SW 1271 (cell line): ENCODE measurements at places on chromosomes 5 and 9.

GRCh38 chr5:75374394-75374814 lies 37.4 kb downstream of the HMGCR start:
- no peak for DNase-seq

GRCh38 chr5:27523629-27524028 lies 485.2 kb upstream of the CDH9 start:
- no peak for DNase-seq

GRCh38 chr9:71368157-71368556 lies 246.7 kb upstream of the TRPM3 start:
- no peak for DNase-seq

GRCh38 chr5:171858303-171858702 lies 72.7 kb downstream of the SMIM23 start:
- no peak for DNase-seq

- DNase-seq, result no peak
These were observed 34.4 kb upstream of the TAF11L2 start for GRCh38 chr5:17463653-17464052.

- peak; percentile 72 for DNase-seq
These were observed 101.7 kb downstream of the GDNF start for GRCh38 chr5:37738057-37738691.

DNA sequence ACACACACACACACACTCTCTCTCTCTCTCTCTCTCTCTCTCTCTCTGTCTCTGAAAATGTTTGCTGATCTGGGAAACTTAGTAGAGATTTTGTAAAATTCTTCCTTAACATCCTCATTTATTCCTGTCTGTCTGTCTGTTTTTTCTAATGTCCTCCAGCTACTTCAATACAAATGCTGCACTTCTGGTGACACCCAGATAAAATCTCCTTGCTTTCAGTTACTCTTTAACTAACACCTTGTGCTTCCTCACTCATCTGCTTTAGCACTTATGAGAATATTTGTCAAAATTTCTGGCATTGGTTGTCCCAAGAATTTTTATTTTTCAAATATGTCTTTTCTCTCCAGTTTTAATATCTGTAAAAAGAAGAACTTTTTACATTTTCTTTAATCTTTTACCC lies 35.0 kb upstream of the ARRDC3 start:
- no peak for DNase-seq

DNA sequence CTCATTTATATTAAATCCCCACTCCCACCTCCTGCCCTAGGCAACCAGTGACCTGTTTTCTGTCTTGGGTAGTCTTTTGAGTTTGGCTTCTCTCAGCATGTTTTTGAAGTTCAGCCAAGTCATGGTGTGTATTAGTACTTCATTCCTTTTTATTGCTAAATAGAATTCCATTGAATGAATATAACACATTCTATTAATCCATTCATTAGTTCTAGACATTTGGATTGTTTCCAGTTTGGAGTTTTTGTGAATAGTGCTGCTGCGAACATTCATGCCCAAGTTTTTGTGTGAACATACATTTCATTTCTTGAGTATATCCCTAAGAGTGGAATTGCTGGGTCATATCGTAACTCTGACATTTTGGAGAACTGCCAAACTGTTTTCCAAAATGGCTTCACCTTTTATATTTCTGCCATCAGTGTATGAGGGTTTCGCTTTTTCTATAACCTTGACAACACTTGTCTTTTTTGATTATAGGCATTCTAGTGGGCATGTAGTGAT lies 2.7 kb downstream of the ZNF346 start:
- DNase-seq, result no peak

DNA sequence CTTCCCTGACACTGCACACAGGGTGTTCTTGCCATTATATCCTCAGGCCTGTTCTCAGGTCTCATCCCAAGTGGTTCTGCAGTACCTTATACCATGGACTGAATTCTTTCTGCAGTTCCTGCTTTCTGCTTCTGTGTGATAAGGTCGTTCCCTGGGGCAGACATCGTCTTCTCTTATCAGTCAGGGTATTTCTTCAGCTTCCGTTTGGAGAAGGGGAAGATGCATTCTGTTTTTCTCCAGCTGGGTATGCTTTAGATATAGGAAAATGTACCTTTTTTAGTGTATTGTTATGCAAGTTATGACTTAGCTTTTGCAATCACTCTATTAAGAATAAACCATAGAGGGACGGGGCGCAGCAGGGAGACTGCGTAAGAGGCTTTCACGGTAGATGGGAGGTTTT lies 31.1 kb downstream of the RALGPS1 start:
- no peak for DNase-seq
